Activated CD4-positive, CD25-positive, alpha-beta regulatory T cell (primary cell): ENCODE measurements at places on chromosomes 2 and 18.

- DNase-seq: no peak
Observed at GRCh38 chr2:15591373-15591691, 336 bp upstream of the DDX1 start.

DNA sequence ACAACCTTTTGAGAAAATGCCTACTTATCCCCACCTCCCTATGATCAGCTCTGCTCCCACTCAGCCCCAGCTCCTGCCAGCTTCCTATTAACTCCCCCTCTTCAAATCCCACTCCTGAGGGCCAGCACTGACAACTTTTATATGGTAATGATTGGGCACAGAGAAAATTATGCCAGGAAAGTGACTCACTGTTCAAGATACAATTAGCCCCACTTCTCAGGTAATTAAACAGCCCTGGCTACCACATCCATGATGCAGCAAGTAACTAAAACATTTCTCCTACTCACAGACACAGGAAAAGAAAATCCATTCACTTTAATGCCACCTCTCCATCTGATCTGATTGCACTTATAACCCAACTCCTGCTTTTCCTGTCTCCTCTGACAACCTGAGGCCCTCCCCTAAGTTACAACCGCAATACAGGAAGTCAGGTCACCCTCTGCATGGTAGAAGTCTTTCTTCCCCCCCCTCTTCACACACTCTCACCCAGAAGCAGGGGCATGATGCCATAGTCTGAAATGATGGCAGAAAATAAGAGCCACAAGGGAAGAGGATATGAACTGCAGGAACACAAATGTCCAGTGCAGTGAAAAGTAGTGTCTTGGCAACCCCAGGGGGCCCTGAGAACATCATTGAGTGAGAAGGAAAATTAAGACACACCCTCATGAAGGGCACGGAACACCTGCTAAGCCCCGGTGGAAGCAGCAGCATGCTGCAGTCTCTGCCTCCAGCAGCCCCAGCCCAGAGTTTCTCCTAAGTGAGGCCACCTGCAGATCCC is 54.4 kb downstream of the STK39 start:
- no peak for DNase-seq

- DNase-seq: no peak
Observed at GRCh38 chr2:149652926-149653325, 65.4 kb upstream of the MMADHC start.

- DNase-seq: no peak
Observed at GRCh38 chr2:1886405-1886992, 142.2 kb upstream of the PXDN start.

GRCh38 chr2:65639156-65639864 is 206.9 kb upstream of the SPRED2 start:
- DNase-seq: no peak

DNA sequence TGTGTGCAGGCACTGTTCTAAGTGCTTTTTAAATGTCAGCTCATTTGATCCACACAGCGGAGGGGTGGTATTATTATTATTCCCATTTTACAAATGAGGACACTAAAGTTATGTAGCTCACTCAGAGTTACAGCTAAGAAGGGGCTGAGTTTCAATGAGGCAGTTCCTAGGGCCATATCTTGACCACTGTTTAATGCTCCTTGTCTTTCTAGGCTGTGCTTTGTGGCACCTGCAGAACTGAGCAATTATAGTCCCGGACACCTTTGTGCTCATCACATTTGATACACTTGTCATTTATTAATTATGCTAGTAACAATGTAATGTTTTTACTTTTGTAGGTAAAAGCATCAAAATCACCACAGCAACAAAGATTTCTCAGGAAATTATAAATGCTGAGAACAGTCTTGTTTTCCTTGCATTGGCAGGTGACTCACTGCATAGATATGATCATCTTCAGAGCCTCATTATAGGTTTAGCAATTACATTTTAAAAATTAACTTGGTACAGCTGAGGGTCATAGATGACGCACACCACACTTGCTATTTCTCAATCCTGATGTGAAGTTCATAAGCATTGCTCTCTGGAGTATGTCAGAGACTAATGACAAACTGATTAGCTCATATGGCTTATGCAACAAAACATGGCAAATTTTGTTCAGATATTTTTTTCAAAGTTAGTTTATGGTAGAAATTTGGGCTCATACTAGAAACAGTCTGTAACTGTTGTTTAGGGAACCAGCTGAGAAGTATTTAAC is 366.8 kb downstream of the TGIF1 start:
- DNase-seq: no peak

DNA sequence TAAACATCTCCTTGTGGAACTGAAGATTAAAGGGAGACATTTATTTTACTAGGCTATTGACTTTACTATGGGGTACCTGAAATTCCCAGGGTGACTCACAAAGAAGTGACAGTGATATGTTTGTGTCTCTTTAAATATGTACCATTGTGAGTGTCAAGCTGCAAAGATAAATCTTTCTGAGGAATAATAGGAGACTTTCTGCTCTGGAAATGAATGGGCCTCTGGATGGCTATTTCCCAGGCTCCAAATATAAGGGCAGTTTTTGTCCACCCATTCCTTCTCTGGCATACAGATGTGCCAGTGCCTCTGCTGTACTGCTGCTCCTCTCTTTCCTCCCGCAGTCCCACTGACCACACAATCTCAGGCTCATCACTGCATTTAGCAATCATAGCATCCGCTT is 586.4 kb upstream of the CNTNAP5 start:
- DNase-seq: no peak

GRCh38 chr2:105087273-105087672 is 49.4 kb downstream of the MRPS9 start:
- no peak for DNase-seq

- no peak for DNase-seq
Observed at GRCh38 chr2:239781454-239781853, 243.7 kb downstream of the NDUFA10 start.

DNA sequence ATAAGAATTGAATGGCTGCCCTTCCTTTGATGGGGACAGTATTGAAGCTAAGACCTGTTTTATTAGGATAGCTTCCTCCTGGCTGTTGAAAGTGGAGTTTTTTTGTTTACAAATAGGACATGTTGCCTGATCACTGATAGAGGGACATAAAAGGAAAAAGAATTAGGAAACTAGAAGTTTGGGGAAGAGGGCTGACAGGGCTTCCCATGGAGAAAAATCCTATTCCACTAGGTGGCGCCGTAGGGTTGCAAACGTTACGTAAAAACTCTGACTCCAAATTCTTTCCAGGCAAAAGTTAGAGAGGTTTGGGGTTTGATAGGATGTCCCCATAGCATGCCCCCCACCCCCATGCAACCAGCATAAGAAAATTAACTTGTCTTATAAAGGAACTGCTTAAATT is 11.1 kb upstream of the RBFA start:
- DNase-seq: no peak
